Activated T-cell treated with anti-CD3 and anti-CD28 coated beads for 24 hours (primary cell): ENCODE measurements at places on chromosomes 1 and 21.

DNA sequence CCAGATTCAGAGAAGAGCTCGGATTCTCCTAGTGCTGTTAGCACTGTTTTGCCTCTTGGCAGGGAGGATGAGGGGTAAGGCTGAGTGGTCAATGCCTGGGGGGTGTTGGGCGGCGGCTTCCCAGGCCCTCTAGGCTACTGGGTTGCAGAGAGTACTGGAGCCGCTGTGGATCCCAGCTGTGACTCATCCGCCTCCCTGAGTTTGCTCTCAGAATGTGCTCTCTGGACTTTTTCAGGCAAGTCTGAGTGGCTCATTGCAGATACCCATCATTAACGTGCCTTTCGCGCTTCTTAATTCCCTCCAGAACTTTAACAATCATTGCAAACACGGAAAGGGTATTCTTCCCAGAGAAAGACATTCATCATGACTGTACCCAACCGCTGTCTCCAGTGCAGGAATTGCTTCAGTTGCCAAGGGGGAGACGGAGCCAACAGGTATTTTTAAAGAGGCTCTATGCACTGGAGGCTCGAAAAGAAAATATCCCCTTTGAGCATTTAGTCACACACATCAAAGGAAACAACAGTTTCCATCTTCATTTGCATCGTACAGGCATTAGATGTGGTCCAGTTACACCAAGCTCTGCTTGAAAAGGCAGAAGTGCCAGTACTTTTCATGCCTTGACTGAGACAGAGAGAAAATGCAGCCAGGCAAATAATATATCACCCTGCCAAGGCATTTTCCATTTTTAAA lies 14.4 kb upstream of the CAMTA1 start:
- DNase-seq = no peak

DNA sequence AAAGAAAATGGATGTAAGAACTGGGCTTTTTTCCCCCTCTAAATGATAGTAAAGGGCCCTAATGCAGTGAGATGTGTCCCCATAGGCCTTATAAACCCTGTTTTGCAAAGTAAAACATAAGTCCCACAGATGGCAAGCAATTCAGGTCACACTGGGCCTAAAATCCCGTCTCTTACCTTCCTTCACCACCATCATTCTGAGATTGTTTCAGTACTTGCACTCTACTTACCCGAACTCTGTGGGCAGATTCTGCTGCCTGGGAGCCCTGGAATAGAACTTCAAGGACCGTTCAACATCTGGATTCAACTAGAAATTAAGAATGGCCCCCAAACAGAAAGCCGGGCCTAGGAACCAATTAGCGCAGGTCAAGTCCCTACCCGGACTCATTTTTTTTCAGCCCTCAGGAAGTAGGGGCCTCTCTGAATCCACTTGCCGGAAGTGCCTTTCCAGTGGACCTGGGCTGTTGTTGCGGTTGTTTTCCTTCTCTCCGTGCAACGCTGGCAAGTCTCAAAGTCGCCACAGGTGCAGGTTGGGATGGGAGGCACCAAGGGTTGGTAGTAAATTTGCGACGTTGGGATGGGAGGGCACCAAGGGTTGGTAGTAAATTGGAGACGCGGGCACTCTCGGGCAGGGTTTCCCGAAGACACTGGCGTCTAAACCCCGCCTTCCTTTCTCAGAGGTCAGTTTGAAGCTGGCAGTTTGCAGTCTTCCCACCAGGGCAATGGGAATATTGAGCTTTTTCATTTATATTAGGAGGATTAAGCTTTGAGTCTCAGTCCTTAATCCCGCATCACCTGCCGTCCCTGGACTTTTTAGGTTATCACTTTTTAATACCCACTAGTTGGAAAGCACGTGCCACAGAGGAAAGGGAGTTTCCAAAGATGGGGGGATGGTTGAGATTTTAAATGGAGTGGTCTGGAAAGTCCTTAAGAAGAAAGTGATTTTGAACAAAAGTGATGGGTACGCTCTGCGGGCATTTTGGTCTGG lies at the start of gene TMEM69:
TSS of gene TMEM69 (plus strand) at position 428 of the 987 bp plus-strand sequence. CDS start 2,888 bp downstream, outside the sequence.
- peak; percentile 78 for DNase-seq

DNA sequence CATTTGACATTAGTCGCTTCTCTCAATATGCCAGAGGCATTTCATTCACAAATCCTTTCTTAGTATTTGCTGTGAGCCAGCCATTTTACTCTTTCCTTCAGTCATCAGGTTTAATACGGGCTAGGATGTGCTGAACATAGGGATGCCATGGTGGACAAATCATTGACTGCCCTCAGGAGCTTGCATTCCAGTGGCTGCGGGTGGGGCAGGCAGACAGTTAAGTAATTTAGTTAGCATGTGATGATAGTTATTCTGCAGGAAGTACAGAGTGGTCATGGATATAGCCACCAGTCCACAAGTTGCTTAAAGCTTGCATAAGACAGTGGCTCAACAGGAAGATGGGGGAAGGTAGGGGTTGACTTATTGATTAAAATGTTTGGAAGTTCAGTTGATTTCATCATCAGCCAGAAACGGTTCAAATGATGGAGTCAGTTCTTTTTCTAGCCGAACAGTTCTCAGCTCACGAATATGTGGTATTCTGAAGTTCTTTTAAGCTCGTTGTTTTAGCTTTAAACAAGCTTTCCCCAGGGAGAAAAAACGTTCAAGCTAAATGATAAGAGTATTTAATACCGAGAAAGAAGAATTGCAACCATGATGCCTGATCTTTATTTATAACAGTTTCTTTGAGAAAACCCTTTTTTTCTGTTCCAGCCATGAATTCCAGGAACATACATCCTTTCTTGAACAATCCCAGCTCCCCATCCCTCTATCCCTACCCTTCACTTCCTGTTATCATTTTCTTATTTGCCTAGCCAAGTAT lies 1.4 kb downstream of the SLC22A15 start:
- DNase-seq = no peak

GRCh38 chr1:38697387-38697786 lies 162.2 kb downstream of the RRAGC start:
- DNase-seq = no peak

- no peak for DNase-seq
Measured at GRCh38 chr1:54866801-54867716, 19.9 kb downstream of the DHCR24 start.

GRCh38 chr1:228259368-228259894 lies 51.6 kb downstream of the OBSCN start:
- DNase-seq = no peak

- no peak for DNase-seq
Measured at GRCh38 chr1:52588535-52588934, 13.6 kb upstream of the GPX7 start.

DNA sequence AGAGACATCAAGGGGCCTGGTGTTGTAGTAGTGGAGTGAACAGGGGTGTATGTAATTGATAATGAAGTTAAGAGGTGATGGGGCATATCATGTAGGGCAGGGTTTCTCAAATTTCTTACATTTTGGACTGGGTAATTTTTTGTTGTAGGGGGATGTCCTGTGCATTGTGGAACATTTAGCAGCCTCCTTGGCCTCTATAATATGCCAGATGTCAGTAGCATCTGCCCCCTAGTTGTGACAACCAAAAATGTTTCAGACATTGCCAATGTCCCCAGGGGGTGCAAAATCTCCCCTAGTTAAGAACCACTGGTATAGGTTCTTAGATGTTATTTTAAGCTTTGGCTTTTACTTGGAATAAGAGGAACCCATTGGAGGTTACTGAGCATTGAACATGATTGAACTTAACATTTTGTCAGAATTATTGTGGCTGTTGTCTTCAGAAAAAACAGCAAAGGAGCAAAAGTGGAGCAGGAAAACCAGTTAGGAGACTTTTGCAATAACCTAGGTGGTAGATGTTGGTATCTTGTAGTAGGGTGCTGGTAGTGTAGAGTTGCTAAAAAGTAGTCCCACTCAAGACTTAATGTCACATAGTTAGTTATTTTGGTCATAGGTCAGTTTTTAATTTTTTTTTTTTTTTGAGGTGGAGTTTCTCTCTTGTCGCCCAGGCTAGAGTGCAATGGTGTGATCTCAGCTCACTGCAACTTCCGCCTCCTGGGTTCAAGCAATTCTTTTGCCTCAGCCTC lies 6.2 kb downstream of the ZNF326 start:
- no peak for DNase-seq

GRCh38 chr21:20627594-20627993 lies 370.6 kb upstream of the NCAM2 start:
- DNase-seq = no peak

- no peak for DNase-seq
Measured at GRCh38 chr1:207021876-207022596, 10.5 kb downstream of the C1orf116 start.

GRCh38 chr1:19529664-19530063 lies 44.3 kb upstream of the CAPZB start:
- no peak for DNase-seq

- no peak for DNase-seq
Measured at GRCh38 chr1:64337475-64337874, 132.5 kb upstream of the CACHD1 start.

GRCh38 chr1:151472856-151473731 lies 13.8 kb upstream of the POGZ start:
- no peak for DNase-seq

GRCh38 chr1:182795563-182796228 lies 6.1 kb downstream of the NPL start:
- DNase-seq = no peak

DNA sequence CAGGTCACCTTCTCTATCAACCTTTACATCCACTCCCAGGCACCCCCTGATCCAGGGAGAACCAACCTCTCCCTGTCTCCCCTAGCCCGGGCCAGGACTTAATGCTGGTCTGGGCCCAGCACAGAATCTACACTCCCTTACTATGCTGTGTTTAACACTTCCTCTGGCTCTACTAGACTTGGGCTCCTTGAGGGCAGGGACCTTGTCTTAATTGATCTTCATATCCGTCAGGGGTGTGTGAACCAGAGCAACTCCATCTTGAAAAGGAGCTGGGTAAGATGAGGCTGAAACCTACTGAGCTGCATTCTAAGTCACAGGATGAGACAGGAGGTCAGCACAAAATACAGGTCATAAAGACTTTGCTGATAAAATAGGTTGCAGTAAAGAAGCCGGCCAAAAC lies 98.9 kb downstream of the SSBP3 start:
- DNase-seq = no peak

GRCh38 chr1:246448373-246448772 lies 58.7 kb downstream of the SMYD3 start:
- no peak for DNase-seq

- no peak for DNase-seq
Measured at GRCh38 chr1:48442864-48443619, 29.0 kb downstream of the SPATA6 start.

GRCh38 chr1:41952208-41952607 lies 33.5 kb upstream of the HIVEP3 start:
- no peak for DNase-seq

DNA sequence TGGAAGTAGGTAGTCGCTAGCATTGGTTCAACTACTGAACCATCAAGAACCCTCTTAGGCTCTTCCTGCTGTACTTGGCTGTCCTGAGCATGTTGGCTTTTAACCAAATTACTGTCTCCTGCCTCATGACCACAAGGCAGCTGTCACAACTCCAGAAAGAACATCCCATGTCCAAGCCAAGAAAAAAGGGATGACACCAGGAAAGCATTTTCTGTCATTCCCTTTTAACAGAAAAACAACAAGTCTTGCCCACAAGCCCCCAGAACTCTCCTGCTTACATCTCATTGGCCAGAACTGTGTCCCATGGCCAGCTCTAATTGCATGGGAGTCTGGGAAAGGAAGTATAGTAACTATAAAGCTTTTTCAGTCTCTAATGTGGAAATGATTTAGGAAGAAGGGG lies 2.4 kb upstream of the RNU5D-1 start:
- DNase-seq = no peak

DNA sequence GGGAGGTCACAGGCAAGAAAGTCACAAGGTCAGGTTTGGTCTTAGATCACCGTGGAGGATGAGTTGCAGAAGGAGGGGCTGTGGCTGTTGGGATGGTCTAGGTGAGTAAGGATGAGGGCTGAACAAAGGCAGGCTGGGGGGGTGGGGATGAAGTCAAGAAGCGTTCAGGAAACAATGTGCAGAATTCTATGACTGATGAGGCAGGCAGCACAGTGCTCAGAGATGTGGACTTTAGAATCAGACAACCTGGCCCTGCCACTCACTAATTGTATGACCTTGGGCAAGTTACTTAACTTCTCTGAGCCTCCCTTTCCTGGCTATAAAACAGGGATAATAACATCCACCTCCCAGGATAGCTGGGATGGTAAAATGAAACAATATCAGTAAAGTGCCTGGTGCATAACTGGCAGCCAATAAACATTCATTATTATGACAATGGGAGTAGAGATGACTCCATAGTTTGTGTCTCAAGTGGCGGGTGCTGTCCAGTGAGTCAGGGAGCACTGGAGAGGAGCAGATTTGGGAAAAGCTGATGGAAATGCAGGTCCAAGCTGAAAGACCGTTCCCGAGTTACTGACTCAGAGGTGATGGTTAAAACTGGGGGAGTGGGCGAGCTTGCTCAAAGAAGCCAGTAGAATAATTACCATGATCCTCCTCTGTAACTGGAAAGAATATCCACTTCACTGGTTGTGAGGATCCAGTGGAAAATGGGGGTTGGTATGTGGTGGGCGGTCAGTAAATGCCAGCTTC lies 2.1 kb downstream of the TIE1 start:
- DNase-seq = no peak

- DNase-seq = no peak
Measured at GRCh38 chr1:1753607-1754005, 24.7 kb downstream of the NADK start.

GRCh38 chr21:25029580-25029979 lies 577.7 kb downstream of the MRPL39 start:
- no peak for DNase-seq

DNA sequence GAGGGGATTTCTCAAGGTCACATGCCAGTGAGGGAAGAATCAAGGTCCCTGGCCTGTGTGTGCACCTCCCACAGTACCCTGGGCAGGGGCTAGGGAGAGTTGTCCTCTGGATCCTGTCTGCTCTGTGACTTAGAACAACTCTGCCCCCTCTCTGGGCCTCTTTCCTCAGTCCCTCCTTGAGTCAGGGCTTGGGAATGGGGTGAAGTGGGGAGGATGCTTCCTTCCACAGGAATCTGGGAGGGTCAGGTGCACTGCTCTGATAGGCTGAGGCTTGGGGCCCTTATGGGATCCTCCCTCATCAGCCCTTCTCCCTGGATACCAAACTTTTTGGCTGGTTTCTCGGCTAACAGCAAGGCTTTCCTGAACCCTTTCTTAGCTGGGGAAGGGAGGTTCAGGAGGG lies 2.5 kb downstream of the TRNP1 start:
- no peak for DNase-seq

DNA sequence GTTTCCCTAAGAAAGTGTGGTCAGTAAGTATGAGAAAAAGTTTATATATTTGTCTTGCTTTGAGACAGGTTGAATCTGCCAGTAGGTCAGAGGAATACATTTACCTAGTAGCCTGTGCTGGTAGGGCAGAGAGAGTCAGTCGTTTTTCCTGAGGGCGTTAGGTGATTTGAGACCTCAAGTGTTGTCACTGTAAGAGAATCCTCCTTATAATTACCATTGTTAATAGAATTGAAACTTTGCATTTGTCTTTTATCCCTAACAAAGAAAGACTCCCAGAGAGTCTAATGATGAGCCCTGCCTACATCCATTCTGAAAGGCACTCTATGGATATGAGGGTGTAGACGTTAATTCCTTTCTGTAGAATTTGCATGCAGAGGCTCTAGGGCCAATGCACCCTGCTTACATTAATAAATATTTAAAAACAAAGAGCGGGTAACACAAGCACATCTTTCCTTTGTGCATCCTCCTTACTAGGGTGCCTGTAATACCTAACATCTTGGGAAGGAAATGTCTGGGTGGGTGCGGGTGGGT lies 16.4 kb downstream of the PBX1 start:
- no peak for DNase-seq
